ENCODE measurements at places on chromosomes 3 and 15. TPM values are rescaled to one million over a fixed set of nuclear protein-coding genes. Genes with fewer than 3 reads are reported as not detected.

GRCh38 chr3:193813501-193813830 lies 220.5 kb downstream of the OPA1 start:
- H3K4me3 ChIP-seq = no peak overlapping the region
- H3K36me3 ChIP-seq = no peaks in the 10 kb centered on the region
- H3K4me1 ChIP-seq = peaks cover 9% of the 10 kb centered on the region
- H3K27me3 ChIP-seq = no peaks in the 10 kb centered on the region

CLDN16 gene
- total RNA-seq = not detected

DNA sequence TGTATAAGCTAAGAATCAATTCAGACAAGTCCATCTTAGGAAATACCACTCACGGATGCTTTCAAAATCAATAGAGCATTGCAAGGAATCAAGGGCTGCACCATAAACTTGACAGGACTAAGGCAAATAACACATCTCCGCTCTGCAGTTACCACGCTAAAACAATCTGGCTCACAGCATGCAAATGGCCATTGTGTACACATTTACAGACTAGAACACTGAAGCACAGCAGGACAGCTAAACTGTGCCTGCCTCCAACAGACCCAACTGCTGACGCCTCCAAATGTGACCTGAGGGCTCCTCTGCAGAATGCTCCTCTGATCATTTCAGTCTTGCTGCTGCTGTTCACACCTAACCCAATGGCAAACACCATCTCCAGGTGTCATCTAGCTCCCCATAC lies 104.3 kb downstream of the MEX3B start:
- DNase-seq = no peak
- peak overlapping the region; percentile 56 for H3K27ac ChIP-seq
- no peaks in the 10 kb centered on the region for H3K36me3 ChIP-seq
- H3K4me1 ChIP-seq = peaks cover 54% of the 10 kb centered on the region
- H3K4me3 ChIP-seq = no peak overlapping the region

DNA sequence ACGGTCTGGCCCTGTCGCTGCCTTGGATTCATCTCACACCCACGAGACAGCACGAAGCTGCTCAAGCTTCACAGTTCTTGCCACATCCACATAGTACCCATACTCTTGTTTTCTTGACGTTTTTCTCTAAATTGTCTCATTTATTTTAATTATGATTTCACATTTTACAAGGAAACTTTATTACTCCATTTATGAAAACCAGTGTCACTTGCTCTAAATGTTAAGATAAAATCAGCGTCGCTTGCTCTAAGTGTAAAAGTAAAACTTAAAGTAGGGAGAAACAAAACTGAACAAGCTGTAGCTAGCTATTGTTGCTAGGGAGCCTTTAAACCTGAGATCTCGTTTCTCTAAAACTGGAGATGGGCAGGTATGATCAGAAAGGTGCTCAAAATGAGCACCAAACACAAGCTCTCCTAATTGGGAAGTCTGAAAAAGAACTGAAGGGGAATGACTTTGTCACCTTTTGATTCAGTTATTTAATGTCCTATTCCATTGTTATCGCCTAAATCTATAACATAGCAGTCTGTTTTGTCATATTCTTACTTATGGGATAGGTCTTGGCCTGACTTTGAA lies 680 bp downstream of the IFT122 start:
- H3K27me3 ChIP-seq = no peaks in the 10 kb centered on the region
- H3K36me3 ChIP-seq = peaks cover 25% of the 10 kb centered on the region
- peak overlapping the region; percentile 76 for H3K4me3 ChIP-seq
- H3K27ac ChIP-seq = peak overlapping the region; percentile 94
- peaks cover 46% of the 10 kb centered on the region for H3K4me1 ChIP-seq
- DNase-seq = no peak

DNA sequence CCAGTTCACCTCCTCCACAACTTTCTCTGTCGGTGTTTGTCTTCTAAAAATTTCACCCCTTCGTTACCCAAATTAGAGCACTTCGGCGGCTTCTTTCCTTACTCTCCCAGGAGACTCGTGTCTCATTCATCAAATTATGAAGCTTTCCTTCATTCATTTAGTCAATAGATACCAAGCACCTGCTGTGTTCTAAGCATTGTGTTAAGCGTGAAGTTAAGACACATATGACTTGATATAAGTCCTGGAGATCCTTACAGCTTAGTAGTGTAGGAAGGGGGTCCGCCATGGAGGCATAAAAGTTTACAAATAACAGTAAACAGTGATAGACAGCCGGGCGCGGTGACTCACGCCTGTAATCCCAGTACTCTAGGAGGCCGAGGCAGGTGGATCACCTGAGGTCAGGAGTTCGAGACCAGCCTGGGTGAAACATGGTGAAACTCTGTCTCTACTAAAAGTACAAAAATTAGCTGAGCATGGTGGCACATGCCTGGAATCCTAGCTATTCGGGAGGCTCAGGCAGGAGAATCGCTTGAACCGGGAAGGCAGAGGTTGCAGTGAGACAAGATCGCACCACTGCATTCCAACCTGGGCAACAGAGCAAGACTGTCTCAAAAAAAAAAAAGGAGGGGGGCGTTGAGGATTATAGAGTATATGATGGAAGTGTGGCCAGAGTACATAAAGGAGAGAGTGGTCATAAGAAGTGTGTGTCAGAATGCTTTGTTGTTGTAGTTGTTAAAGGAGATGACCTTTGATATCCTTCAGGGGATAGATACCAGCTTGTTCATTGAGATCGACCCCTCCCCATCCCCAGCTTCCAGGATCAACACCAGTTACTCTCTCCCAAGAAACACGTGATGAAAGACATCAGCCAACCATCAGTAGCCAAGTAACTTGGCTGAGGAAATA lies 744 bp upstream of the CCDC32 start:
- DNase-seq = no peak
- peaks cover 21% of the 10 kb centered on the region for H3K36me3 ChIP-seq
- H3K27me3 ChIP-seq = no peaks in the 10 kb centered on the region
- H3K27ac ChIP-seq = peak overlapping the region; percentile 67
- H3K4me1 ChIP-seq = peaks cover 16% of the 10 kb centered on the region
- peak overlapping the region; percentile 70 for H3K4me3 ChIP-seq

Data from K562 (cell line).